EH (cell line): ENCODE measurements at places on chromosomes 2 and 18.
A peak's percentile ranks its signal among the peaks of the same experiment; 100 is the strongest.

DNA sequence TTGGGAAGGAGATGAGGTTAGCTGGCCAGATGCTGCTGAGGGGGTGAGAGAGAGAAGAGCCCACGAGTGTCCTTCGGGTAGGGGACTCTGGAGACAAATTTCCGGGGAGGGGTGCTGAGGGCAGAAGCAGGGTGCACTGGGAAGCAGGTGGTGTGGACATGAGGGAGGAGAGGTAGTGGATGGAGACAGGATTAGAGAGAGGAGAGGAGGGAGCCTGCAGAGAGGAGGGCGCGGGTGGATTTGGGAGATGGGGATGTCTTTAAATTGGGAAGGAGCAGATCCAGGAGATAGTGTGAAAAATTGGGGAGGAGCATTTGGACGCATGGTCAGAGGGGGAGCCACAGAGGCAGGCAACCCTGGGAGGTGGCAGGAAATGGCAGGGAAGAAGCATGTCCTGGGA, 154.7 kb downstream of the DYSF start:
- no peak for DNase-seq

DNA sequence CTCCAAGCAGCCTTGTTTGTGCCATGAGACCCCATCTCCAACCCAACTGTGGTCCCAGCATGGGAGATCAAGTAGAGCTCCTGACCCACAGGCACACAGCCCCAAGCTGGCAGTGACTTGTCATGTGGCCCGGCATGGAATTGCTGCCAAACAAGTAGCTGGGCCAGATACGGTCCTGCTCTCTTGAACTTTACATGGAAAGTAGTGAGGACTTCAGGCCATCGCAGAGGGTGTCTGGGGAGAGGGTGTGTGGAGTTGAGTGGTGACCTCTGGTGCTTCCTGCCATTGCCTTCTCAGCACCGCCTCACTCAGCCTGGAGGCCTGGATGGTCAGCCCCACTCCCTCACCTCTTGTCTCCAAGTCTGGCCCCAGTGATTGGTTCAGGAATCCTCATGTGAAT, 10.9 kb upstream of the SLC4A3 start:
- DNase-seq, result no peak

GRCh38 chr2:202113571-202114142, 40.6 kb downstream of the KIAA2012 start:
- DNase-seq, result peak; percentile 92

- no peak for DNase-seq
These were observed 17.1 kb downstream of the RBM44 start for GRCh38 chr2:237815637-237816036.

- DNase-seq, result no peak
These were observed 310.2 kb upstream of the LRATD1 start for GRCh38 chr2:14322306-14322705.

GRCh38 chr2:62591491-62591890, 85.5 kb upstream of the TMEM17 start:
- DNase-seq, result no peak

- no peak for DNase-seq
These were observed 624.3 kb upstream of the FANCL start for GRCh38 chr2:58865436-58865835.

GRCh38 chr2:60489289-60489688, 64.2 kb downstream of the BCL11A start:
- DNase-seq, result no peak

DNA sequence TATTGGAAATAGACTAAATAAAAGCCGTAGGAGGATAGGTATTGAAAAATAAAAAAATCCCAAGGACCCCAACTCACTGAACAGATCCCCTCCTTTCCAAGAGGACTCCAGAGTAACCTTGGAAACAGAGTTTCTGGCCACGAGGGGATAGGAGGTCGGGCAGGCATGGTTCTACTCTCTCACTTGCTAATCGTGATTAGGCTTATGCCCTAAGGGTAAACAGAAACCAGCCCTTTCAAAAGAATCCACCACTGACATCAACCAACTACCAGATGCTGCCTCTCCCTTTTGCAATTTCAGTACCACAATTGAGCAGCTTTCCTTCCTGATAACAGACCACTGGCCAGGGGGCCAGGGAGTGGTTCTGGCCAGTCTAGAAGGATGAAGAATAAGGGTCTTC, 477.8 kb downstream of the EIPR1 start:
- no peak for DNase-seq
